ENCODE measurements at places on chromosomes 7 and 10.

DNA sequence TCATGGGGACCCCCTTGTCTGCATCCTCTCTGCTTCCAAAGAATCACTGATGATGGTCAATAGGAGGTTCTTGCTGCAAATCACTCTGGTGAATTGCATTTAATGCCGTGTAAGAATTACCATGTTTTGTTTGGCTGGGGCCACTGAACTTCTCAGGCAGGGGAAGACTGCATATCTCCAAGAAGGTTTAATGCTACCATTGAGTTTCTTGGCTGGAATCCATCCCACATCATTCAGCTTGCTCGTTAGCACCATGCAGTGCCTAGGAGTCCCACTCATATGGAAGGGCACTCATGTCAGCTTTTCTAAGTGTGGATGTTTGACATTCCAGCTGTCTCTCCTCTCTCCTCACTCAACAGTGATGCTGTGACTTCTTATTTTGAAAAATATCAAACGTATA, 50.2 kb upstream of the BAMBI start:
- DNase-seq = no peak

- DNase-seq = no peak
These were observed 166.8 kb downstream of the SUGCT start for GRCh38 chr7:40301486-40302068.

- no peak for DNase-seq
These were observed 7.2 kb downstream of the CHST15 start for GRCh38 chr10:124086097-124086710.

GRCh38 chr7:3494947-3495346, 193.9 kb downstream of the SDK1 start:
- no peak for DNase-seq
